ENCODE measurements at places on chromosomes 16 and 17.

DNA sequence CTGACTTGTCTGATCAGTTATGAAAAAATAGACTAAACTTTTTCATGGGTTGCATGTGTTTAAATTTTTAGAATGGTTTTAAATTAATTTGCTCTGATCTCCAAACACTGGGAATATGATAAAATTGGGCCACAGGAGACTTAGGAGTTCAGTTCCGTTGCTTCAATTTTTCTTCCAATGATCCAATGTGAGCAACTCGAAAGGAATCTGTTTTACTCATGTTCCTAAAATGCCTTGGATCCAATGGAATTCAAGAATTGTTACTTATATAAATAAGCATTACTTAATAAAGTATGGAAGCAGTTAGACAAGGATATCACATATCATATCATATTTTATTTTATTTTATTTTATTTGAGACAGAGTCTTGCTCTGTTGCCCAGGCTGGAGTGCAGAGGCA, 56.0 kb upstream of the NACA2 start:
- DNase-seq = no peak

GRCh38 chr17:14304222-14304772, 3.4 kb downstream of the HS3ST3B1 start:
- no peak for DNase-seq

DNA sequence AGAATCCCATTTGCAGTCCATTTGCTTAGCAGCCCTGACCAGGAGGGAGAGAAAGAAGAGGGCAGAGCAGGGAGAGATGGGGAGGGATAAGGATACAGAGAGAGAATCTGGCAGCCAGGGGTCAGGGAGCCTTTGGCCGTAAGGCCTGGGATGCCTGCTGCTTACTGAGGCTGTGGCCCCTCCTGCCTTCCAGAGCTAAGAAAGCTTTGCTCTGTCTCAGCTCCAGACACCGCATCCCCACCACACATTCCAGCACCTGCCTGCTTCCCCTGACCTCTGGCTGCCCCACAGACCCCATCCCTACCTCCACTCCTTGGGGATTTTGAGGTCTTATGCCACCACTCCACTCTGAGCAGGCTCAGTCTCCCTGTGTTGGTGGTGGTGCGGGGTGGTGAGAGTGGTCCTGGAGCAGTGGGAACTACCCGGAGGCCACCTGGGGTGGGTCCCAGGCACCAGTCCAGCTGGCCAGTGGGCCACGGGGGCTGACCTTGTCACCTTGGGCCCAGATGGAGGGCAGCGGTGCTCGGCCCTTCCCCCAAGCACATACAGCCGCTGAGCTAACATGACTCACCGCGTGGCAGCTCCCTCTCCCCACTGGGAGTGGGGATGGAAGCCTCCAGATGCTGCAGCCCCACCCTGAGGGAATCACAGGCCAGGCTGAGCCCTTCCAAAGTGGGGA, 58.3 kb downstream of the RAI1 start:
- no peak for DNase-seq

- no peak for DNase-seq
Observed at GRCh38 chr16:1314399-1315068, 5.1 kb downstream of the UBE2I start.

- DNase-seq = no peak
Observed at GRCh38 chr17:78269955-78270381, 38.5 kb downstream of the TMEM235 start.

DNA sequence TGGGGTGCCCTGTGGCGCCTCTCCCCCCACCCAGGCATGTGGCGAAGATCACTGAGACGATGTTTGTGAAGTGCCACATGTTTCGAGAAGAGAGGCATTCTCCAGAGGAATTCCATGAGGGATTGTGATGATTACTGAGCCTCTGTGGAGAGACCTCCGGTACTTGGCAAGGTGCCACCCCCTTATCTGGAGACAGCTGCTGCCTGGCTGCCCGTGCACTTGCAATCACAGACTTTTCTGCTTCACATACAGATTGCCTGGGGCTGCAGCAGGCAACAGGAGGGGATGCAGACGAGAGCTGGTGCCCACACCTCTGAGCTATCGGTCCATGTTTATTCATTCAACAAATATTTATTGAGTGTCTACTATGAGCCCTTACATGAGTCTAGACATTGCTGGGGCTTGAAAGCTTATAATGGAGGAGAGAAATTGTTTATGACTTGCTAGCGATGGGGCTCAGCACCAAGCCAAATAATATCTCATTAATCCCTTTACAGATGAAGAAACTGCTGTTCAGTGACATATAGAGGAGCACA, 317.2 kb upstream of the ZFHX3 start:
- DNase-seq = no peak

- DNase-seq = no peak
Observed at GRCh38 chr16:29834079-29834478, 13.8 kb downstream of the MVP start.

Data from CMK (cell line).